ENCODE measurements at places on chromosomes 1 and 21.

GRCh38 chr1:219324629-219325367 lies 151.1 kb downstream of the LYPLAL1 start:
- no peak for DNase-seq

- no peak for DNase-seq
These were observed 265.5 kb downstream of the GRIK1 start for GRCh38 chr21:29674343-29674742.

- no peak for DNase-seq
These were observed 52.9 kb downstream of the L1TD1 start for GRCh38 chr1:62247391-62248168.

DNA sequence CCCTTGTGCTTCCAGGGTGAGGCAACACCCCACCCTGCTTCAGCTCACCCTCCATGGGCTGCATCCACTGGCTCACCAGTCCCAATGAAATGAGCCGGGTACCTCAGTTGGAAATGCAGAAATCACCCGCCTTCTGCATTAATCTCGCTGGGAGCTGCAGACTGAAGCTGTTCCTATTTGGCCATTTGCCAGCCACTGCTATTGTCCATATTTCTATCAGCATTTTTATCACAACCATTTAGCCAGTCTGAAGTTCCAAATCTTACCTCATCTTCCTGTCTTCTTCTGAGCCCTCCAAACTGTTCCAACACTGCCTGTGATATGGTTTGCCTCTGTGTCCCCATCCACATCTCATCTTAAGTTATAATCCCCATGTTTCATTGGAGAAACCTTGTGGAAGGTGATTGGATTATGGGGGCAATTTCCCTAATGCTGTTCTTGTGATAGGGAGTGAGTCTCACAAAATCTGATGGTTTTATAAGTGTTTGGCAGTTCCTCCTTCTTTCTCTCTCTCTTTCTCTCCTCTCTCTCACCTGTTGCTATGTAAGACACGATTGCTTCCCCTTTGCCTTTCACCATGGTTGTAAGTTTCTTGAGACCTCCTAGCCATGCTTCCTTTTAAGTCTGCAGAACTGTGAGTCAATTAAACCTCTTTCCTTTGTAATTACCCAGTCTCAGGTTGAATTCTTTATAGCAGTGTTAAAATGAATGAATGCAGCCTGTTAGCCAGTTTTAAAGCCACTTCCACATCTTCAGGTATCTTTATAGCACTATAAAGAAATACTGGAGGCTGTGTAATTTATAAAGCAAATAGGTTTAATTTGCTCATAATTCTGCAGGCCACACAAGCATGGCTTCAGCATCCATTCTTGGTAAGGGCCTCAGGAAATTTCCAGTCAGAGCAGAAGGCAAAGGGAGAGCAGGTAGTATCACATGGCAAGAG lies 203.5 kb downstream of the FCRL5 start:
- DNase-seq = no peak

DNA sequence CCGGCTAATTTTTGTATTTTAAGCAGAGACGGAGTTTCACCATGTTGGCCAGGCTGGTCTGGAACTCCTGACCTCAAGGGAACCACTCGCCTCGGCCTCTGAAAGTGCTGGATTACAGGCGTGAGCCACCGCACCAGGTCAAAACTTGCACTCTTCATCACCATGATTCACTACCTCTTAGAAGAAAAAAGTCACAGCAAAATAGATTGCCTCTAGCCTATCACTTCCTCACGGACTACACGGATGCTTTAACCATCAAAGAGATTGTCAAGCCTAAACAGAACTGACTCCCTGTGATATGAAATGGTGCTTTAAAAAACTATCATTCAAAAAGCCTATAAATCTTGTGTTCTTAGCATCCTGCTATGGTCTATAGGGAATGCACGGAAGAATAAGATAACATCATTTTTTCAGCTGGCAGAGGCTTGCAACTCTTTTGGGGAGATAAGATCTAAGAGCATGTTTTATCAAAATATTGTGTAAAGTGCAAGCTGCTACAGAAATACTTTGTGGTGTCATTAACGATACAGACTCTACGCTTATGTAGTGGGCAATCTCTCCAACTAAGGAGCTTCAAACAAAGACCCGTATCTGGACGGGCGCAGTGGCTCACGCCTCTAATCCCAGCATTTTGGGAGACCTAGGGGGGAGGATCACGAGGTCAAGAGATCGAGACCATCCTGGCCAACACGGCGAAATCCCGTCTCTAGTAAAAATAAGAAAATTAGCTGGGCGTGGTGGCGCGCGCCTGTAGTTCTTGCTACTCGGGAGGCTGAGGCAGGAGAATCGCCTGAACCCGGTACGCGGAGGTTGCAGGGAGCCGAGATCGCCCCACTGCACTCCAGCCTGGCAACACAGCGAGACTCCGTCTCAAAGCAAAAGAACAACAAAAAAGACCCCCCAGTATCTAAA lies 966 bp downstream of the TFB2M start:
- no peak for DNase-seq

Measured in pancreas (tissue), 10 donors.